ENCODE measurements at places on chromosomes 1 and 21. TPM values are rescaled to one million over a fixed set of nuclear protein-coding genes. Genes with fewer than 3 reads are reported as not detected.

GRCh38 chr1:160711602-160712311, at the start of gene CD48:
Gene CD48, minus strand, starts transcription at chr1:160711822. Its CDS starts 59 bp downstream, at chr1:160711763.
- DNase-seq, result no peak

Gene FGR
- not detected for total RNA-seq

DNA sequence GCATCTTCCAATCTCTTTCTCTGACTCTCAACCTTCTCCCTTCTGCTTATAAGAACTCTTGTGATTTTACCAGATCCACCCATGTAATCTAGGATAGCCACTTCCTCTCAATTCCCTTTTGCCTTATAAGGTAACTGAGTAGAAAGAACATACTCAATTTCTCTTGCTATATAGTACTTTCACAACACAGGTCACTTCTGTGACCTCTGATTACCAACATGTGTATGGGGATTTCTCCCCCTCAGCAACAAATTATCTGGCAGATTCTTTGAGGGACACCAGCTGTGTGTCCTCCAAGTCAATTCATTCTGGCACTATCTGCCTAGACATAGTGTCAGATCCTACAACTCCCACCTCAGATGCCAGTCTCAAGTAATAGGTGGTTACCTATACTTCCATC, 62.5 kb downstream of the IL23R start:
- no peak for DNase-seq

- DNase-seq, result no peak
Observed at GRCh38 chr1:32701421-32701911, 1.1 kb downstream of the SYNC start.

Gene FCRL2
- total RNA-seq, result not detected

Gene PIGM
- total RNA-seq, result 6.9 TPM

DNA sequence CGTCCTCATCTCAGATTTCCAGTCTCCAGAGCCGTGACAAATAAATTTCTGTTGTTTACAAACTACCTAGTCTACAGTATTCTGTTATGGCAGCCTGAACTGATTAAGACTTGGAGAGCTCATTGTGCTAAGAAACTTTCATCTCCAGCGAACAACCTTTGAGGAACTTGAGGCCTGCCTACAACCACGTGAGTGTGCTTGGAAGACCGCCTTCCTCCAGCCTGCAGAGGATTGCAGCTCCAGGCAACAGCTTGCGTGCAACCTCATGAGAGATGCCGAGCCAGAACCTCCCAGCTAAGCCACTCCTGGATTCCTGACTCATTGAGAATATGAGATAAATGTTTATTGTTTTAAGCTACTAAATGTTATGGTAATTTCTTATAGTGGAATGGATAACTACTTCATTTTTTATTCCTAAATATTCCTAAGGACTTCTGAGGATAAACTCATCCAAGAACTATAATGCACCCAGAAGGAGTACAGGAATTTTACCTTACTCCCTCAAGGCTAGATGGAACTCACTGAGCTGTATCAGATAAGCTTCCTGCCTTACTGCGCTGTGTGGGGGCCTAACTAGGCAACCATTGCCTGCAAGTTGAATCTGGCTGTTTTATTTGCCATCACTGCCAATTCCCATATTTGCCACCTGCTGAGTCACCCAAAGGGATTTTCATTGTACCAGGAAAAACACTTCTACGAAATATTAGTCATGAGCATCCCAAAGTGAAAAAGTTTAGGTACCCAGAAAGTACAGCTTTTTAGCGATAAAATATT, 17.6 kb downstream of the FAM177B start:
- DNase-seq, result no peak

GRCh38 chr1:235708390-235708962, 58.9 kb upstream of the GNG4 start:
- no peak for DNase-seq

DNA sequence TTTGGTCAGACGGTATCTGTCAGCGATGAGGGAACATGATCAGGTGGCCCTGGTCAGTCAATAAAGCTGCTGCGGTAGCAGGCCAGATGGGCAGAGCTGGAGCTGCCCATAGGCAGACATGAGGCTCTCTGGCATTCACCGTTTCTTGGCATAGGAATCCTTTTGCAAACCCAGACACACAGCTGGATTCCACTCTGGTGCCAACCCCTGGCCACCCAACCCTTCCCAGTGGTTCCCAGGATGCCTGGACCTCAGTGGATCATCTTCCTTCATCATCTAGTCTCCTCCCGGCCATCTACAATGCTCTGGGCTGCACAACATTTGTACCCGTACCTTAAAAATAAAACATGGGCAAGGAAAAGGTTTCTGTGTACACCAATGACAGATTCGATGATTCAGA, 68.3 kb upstream of the ACTRT2 start:
- DNase-seq, result no peak

GRCh38 chr1:116994411-116994810, 7.1 kb upstream of the CD101 start:
- no peak for DNase-seq

Gene LRRC38
- total RNA-seq, result not detected

Gene PCSK9
- total RNA-seq, result not detected

GRCh38 chr1:73765551-73766233, 432.3 kb downstream of the LRRIQ3 start:
- no peak for DNase-seq

Gene NIPAL3
- total RNA-seq, result 23.0 TPM

GRCh38 chr1:179146911-179147310, 65.0 kb downstream of the TOR3A start:
- DNase-seq, result no peak

Gene CDC73
- total RNA-seq, result 42.8 TPM

- no peak for DNase-seq
Observed at GRCh38 chr1:82598812-82599211, 798.1 kb downstream of the ADGRL2 start.

- DNase-seq, result no peak
Observed at GRCh38 chr1:204968951-204969350, 74.1 kb upstream of the CNTN2 start.

DNA sequence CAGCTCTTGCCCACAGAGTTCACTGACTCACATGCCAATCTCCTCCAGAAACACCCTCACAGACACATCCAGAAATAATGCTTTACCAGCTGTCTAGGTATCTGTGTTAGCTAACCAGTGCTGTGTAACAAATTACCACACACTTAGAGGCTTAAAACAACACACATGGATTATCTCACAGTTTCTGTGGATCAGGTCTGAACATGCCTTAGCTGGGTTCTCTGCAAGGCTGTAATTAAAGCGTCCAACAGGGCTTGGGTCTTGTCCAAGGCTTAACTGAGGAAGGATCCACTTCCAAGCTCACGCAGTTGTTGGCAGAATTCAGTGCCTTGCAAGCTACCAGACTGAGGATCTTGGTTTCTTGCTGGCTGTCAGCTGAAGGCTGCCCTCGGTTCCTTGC, 92.5 kb upstream of the RGS4 start:
- no peak for DNase-seq

Gene AMY2B
- 2.9 TPM for total RNA-seq

Gene CSTB
- 32.8 TPM for total RNA-seq

DNA sequence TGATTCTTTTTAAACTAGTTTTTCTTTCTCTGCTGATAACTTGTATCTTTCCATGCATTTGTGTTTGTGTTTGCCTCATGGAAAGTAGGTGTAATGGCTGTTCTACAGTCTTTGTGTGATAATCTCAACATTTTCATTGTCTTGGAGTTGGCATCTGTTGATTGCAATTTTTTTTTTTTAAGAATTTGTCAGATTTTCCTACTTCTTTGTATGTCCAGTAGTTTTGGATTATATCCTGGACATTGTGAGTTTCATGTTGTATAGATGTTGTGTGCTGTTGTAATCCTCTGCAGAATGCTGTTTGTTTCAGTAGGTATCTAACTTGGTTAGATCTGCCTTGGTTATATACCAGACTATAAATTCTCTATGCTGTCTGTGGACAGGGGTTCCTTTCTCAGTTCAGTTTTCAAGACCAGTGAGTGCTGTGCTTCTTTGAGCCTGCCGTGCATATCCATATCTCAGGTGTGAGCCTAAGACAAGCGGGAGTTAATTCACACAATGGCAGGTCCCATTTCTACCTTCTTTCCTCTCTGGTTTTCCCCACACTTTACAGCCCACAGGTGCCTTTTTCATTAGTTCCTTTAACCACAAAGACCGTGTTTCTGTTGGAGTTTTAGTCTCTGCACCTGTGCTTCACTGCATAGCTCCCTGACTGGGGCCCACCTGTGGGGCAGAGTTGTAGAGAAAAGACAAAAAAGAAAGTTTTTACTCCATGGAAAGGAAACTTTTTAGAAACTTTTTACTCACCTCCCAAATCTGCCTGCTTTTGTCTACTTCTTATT, 69.9 kb downstream of the ITSN1 start:
- DNase-seq, result no peak

Gene FYB2
- not detected for total RNA-seq
